ENCODE measurements at places on chromosomes 13 and 19.
A peak's percentile ranks its signal among the peaks of the same experiment; 100 is the strongest.

DNA sequence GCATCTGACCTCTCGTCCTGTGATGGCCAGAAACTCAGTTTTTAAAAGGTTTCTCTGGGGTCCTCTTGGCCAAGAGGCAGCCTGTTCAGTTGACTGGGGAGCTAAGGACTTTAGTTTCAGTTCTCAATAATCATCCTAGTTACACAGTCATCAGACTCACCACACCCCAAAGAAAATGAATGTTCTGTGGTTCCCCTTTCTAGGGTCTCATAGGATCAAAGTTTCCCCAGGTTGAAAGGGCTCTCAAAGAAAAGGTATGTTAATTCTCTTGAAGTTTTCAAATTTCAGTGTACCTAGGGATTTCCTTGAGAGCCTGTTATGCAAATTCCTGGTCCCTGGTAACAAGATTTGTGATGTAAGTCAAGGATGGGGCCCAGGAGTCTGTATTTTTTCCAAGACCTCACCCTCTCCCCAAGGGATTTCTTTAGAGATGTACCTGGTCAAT is 94.9 kb downstream of the FAM216B start:
- no peak for DNase-seq

DNA sequence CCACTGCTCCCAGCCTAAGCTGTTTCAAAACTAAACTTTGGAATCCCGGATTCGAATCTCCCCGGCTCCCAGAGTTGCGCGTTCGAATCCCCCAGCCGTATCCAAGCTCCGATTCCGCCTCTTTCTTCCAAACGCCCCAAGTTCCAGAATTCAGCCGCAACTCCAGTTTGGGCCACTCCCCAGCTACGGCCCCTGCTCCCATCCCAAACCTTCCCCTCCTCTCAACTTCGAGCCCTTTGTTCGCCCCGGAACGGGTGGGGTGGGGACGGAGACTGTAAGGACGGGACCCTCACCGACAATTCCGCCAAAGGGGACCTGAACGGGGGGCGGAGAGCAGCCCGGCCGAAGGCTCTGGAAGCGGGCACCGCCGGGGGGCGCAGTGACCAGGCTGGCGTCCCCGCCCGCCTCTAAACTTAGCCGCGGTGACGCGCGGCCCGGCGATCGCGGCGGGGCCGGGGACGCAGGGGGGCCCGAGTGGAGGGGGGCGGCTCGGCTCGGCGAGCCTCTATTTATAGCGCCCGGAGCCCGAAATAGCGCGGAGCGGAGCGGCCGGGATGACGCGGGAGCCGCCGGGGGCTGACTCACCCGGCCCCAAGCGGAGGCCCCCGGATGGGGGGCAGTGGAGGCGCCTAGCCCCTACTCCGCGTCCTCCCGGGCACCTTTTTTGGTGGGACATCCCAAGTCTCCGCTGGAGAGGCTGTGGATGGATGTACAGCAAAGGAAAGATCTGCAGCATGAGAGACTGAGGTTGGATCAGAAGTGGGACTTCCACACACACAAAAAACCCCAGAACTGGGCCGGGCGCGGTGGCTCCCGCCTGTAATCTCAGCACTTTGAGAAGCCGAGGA is 4.9 kb upstream of the ERCC1 start:
- peak; percentile 83 for DNase-seq

DNA sequence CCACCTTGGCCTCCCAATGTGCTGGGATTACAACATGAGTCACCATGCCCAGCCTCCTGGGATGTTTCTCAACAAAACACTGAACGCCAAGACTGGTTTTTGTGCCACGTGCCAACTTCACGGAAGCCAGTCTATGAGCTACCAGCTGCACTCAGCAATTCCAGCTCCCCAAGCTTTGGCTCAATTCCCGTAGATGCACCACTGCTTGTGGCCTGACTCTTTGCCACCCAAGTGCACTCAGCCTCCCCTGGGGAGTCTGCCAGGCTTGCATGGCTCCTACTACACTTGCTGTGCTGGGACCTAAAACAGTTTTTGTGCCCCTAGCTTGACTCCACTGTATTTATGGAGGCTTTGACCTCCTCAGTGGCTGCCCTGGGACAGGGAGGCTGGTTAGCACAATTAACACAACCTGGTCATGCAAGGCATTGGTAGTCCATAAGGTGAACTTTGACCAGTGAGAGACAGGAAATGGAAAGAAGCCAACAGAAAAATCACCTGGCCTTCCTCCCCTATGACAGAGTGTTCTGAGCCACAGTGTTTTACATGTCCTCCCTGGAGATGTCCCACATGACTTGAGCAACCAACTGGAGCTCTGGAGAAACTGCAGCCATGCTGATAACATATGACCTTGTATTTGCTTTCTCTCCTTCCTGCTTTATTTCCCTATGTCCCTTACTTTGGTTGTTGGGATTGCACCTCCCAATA is 1173.1 kb downstream of the UQCRFS1 start:
- DNase-seq = no peak

- DNase-seq = no peak
Measured at GRCh38 chr13:20209948-20210347, 17.2 kb upstream of the GJB2 start.

DNA sequence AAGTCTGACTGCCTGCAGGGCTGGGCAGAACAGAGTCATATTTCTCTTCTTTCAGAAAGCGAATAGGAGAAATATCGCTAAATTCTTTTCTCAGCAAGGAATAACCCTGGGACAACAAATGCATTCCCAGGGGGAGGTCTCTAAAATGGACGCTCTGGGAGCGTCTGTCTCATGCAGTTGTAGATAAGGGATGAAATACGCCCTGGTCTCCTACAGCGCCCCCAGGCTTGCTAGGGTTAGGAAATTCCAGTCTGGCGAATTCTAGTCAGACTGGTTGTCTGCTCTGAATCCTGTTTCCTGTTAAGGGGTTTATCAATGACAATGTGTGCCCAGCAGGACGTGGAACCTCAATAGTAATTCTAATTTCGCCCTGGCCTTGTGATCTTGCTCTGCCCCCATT is 1214.1 kb downstream of the DIAPH3 start:
- DNase-seq = no peak

DNA sequence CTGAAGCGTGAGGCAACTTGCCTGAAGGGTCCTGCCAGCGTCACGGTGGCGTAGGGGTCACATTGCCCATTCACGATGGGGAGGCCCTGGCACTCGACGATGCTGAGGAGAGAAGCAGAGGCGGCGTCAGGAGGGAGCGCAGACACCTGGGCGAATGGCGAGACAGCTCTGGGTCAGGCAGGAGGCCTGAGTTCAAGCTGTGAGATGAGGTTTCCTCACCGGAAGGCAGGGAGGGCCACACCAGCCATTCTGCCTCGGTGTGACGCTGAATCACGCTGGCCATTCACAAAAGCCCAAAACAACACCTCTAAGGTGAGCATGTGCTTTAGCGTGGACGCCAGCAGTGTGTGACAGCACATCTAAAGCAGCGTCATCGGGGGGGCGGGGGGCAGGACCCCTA is 54.0 kb upstream of the C13orf46 start:
- no peak for DNase-seq

DNA sequence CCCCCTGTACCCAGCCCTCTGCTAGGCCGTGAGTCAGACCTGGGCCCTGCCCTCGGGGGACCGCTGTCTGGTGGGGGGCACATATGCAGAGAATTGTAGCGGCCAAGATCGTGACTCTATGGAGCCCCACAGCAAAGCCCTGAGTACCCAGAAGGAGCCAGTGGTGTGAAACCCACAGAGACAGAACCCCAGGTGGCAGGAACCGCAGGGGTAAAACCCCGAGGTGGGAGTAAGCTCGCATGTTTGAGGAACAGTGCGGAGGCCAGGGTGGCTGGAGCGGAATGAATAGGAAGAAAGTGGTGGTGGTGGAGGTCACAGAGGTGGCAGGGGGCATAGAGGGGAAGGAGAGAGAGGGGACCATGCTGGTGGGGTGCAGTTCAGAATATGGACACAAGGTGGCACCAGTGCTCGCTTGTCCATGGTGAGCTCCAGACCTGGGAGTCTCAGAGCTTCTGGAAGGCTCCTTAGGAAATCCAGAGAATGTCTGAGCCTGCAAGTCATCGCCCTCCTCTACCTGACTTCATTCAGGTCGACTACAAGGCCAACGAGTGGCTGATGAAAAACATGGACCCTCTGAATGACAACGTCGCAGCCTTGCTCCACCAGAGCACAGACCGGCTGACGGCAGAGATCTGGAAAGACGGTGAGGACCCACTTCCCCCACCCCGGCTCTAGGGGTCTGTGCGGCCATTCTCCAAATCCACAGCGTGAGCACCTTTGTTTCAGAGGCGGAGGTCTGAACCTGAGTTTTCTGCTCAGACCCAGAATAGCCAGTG is 48.9 kb downstream of the MYH14 start:
- no peak for DNase-seq

- DNase-seq = no peak
Measured at GRCh38 chr13:19183676-19184075, 2.1 kb upstream of the TUBA3C start.

- no peak for DNase-seq
Measured at GRCh38 chr13:31588316-31588715, 151.0 kb upstream of the RXFP2 start.

GRCh38 chr13:84050536-84050935 is 168.3 kb upstream of the SLITRK1 start:
- no peak for DNase-seq

DNA sequence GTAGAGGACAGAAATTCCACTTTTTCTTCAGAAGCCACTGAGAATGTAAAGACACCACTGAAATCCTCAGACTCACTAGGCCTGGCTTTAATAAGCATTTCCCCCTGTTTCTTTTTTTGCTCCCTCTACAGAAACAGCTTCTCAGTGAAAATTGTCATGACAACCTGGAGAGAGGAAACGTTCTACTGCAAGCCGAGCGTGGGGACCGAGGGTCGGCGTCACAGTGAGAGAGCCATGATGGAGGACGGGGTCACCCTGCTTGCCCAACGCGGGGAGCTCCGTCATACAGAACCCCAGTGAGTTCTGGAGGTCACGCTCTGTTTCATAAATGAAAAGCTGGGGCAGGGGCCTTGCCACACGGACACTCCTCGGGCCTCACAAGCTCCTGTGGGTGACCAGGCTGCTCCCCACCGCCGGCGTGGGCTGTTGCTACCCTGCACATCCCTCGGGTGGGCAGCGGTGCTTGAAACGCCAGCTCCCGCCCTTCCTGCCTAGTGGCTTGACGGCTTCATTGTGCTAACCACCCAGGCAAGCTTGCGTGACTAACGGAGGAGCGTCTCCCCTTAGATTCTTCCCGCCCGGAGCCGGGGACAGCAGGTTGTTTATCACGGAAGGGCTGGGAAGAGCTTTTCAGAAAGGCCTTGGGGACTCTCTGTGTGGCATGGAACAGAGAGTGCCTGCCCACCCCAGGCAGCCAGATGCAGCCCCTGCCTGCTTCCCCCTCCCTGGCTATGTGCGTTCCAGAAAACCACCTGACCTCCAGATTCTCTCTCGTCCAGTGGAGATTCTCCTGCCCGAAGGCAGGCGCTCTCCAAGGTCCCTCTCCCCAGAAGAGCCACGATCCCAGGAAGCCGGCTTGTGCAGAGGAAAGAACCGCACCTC is 153.6 kb downstream of the KATNAL1 start:
- peak; percentile 34 for DNase-seq

DNA sequence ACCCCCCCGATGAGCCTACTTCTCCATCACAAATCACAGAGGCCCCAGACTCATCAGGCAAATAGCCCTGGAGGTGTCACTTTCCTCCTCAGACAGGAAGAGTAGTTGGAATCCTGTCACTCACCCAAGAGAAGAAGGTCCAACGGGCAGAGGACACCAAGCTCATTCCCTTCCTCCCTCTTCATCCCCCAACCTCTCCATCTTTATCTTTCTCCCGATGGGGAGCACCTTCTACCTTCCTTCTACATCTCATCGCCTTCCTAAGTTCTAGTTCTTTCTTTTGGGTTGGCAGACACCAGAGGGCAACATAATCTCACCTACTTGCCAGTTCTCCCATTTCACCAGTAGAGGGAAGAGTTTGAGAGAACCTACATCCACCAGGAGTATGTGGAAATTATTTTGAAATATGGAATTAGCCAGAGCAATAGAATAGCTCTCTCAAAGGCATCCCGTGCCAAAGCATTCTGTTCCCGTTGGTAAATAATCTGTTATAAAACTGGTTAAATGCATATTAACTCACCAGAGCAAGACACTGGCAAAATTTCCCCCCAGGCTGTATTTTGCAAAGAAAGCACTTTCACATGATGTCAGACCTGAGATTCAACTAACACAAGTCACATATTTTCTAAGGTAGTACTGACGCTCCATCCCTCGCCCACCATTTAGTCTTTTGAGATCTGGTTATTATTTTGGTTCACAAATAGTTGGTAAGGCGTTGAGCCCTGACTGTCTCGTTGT is 55.0 kb downstream of the ZIC5 start:
- DNase-seq = peak; percentile 67

DNA sequence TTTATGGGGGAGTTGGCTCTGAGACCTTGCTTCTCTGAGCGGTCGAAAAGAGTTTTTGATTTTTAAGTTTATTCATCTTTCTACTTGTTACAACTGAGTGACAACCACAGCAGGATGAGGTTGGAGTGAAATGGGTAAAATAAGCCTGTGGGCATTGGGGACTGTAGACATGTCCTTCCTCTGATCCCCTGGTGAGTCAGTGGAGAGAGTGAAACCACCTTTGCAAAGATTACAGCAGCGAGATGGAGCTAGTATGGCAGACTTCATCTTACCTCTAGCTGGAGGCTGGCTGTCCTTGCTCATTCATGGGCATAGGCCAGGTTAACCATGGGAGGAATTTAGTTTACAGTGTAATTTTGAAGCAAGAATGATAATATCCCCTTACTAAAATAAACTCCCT is 30.9 kb upstream of the PSG9 start:
- DNase-seq = no peak

DNA sequence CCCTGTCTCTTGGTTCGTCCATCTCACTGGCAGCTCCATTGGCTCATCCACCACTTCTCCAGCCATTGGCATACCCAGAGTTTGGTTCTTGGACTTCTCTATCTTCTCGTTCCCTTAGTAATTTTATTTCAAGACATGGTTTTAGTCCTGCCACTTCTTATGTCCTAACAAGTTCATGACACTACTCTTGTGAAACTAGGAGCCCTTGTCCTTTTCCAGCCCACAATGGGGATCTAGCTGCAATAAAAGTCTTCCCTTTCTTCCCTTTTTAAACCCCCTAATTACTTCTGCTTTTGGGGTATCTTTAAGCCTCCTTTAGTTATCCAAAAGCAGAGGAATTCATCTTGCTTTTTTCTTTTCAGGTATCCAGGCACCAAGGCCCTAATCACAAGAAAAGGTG is 2.9 kb upstream of the RCBTB2 start:
- no peak for DNase-seq
